ENCODE measurements at places on chromosomes 12 and 14.

GRCh38 chr12:110248096-110248447, 33.0 kb upstream of the ATP2A2 start:
- DNase-seq: peak; percentile 53

GRCh38 chr12:26622601-26623000, 210.4 kb downstream of the ITPR2 start:
- no peak for DNase-seq

DNA sequence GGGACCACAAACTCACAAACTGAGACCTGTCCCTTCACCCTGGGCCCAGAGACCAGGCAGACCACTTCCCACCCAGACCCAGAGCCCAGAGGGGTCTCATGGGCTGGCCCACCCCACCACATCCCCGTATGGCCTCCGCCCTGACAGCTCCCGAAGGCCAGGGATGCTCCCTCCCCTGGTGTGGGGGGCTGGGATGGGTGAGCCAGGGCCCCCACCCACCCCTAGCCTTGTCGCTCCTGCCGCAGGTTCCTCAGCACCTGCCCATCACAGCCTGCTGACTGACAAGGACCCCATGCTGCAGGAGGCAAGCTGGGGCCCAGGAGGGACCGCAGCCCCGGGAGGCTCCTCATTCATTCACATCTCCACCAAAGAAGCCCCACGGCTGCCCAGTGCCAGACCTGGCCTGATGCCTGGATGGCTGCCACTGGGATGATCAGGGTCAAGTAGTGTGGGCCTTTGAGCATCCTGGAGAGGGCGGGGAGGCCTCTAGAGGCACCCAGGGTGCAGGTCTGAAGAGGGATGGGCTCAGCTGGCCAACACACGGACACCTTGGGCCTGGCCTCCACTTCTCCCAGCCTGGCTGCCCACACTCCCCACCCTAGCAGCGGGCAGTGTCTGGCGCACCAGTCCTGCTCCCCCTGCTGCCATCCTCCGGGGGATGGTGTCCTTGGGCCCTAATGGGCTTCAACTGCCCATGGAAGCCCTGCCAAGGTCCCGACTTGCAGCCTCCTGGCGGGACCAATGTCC, 24.7 kb upstream of the GPR132 start:
- no peak for DNase-seq

DNA sequence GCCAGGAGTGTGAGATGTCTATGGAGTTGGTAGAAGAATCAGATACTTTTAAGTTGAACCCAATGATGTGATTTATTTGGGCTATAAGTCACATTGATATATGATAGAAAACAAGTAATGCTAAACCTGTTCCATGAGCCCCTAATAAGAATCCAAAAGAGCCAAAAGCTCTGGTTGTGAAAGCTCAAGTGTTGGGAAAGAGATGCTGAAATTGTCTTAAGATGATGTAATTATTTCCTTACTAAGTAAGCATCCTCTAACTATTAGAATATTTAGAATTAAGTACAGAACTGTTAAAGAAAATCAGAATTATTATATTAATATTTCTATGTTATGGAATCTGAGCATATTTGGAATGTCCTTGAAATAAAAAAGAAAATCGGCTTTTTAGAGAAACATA, 17.6 kb upstream of the SLC2A13 start:
- no peak for DNase-seq

DNA sequence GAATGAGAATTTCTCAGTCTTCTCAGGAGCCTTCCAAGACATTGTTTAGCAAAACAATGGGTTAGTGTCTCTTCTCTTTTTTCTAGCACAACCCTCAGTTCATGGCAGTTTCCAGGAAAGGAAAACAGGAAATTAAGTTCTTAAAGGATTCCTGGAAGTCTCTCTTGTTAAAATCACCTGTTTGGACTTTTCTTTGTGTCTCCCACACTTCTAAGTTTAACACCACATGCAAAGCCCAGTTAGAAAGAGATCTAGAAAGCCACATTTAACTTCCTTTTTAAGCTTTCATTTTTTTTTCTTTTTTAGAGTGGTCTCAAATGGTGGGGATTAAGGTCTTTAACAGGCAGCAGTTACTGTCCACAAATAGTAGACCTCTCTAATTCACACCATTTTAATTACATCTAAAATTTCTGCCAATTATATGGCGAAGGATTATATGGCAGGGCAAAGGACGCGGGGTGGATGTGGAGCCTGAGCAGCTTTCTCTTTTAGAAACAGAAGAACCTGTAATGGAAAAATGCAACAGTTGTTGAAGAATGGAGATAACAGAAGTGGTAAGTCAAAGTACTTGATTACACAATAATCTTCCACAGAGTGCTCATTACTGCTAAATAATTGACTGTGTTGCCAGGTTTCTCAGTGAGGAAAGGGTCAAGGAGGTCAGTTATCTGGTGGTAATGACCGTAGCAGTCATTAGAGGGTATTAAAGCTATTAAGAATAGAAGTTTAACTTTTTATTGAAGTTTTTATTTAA, 298.6 kb downstream of the AKAP6 start:
- no peak for DNase-seq

- peak; percentile 76 for DNase-seq
Measured at GRCh38 chr12:111181143-111181726, 187.7 kb downstream of the PHETA1 start.

DNA sequence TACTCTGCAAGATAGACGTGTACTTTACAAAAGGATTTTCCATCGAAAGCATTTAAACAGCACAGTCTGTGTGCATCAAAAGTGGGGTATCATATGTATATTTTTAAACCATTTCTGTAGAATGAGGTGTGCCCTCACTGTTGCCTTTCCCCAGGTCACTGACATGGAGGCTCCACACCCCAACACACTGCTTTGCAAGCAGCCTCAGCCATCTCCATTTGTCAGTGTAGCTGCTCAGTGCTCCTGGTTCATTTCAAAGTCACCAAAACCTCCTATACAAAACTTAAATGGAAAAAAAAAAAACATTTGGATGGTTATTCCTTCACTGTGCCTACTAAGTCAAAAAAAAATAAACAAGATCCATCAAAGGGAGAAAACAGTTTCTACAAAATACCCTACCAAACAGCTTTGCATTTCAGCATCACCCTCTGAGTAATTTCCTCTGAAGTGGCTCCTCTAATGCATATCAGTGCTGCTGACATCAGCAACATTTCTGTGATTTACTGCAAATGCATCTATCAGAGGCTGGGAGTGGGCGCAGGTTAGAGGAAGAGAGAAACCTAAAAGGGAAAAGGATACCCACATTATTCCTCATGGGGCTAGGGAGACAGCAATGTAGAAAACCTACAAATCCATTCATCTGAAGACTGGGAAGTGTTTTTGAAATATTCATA, 46.0 kb downstream of the KCNK10 start:
- no peak for DNase-seq

DNA sequence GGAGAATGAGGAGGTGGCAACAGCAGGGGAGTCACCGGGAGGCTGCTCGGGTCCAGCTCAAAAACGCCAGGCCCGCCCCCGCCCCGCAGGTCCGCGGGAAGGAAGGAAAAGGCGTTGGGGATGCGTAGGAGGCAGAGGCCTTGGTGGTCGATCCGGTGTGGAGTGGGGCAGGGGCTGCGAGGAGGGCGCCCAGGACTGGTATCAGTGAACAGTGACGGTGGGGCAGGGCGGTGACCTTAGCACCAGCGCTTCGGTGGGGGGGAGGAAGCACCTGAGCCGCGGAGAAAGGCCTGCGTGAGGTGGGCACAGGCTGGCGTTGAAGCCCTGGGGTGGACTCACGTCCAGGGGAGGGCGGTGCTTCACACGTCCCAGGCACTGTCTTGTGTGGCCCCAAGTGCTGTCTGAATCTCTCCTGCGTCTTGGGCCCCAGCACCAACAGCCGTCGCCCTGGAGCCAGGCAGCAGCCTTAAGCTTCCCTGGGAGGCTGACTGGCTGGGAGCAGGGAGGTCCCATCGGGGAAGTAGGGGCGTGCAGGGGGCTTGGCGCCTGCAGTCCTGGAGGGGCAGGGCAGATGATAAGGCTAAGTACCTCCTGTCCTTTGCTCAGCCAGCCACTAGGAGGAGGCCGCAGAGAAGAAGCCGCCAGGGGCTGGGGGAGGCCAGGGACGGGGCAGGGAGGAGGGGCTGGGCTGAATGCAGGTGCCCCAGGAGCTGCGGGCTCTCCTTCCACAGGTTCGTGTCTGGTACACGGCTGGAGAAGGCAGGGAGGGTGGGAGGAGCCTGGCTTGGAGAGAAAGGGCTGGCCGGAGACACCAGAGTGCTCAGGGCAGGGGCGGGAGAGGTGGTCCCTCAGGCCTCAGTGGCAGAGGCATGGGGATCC, 26.5 kb downstream of the ZBTB42 start:
- DNase-seq: no peak

DNA sequence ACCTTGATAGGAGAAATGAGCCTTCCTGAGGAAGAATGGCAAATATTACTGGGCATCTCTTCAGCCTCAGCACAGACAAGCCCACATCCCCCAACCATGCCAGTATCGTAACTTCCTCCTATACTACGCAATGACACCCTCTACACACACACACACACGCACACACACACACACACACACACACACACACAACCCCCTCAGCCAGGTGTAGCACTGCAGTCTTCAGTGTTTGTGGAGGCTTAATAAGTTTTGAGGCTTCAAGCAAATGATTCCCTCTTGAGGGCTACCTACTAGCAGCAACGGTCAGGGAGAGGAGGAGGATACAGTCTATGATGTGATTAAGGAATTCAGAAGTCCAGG, 1.6 kb downstream of the DGKA start:
- DNase-seq: no peak

DNA sequence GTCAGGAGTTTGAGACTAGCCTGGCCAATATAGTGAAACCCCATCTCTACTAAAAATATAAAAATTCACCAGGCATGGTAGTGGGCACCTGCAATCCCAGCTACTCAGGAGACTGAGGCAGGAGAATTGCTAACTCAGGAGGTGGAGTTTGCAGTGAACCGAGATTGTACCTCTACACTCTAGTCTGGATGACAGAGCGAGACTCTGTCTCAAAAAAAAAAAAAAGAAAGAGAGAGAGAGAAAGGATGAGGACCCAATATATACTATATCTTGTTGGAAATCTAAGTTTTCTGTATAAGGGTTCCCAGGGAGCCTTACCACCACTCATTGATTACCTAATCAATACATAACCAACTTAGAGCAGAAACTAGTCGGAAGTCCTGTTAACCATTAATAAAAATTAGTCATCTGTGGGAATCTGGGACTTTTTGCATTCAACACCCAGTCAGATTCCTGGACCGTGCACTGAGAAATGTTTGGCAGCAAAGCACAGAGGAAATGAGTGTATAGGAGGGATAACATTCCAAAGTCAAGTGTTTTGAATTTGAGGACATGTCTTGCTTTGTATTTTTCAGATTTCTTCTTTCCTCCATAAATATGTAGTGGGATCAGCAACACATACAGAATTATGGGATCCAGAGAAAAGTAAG, 44.8 kb upstream of the NR2C1 start:
- DNase-seq: no peak

DNA sequence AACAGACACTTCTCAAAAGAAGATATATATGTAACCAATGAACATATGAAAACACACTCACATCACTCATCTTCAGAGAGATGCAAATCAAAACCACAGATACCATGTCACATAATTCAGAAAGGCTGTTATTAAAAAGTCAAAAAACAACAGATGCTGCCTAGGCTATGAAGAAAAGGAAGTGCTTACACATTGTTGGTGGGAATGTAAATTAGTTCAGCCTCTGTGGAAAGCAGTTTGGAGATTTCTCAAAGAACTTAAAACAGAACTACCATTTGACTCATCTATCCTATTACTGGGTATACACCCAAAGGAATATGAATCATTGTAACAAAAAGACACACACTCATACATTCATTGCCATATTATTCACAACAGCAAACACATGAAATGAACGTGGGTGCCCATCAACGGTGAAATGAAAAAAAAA, 35.1 kb downstream of the EIF2S3B start:
- no peak for DNase-seq

DNA sequence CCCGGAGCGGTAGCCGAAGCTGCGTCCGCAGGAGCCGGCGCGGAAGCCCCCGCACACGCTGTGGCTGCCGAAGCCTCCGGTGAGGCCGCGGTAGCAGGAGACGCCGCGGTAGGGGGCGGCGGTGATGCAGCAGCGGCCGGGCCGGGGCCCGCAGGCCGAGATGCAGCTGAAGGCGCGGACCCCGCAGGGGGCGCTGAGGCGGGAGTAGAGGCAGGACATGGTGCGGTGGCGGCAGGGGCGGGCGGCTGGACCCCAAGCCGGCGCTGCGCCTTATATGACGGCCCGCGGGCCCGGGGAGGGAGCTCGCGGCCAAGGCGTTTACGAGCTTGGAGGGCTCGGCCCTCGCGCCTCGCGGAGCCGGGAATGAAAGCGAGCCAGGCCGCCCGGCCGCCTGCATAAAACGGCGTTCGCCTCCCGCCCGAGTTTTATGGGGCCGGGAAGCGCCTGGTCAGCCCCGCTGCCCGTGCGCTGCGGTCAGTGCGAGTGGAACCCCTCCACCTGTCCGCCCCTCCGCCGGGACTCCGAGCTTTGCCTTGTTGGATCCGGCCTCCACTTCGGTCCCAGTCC, 16.0 kb upstream of the KRT86 start:
- no peak for DNase-seq

- DNase-seq: no peak
Measured at GRCh38 chr12:54437243-54437642, 18.2 kb upstream of the ITGA5 start.

- DNase-seq: no peak
Measured at GRCh38 chr14:52244997-52245396, 22.5 kb upstream of the PTGDR start.

- no peak for DNase-seq
Measured at GRCh38 chr12:116360579-116361413, 83.3 kb upstream of the MED13L start.

DNA sequence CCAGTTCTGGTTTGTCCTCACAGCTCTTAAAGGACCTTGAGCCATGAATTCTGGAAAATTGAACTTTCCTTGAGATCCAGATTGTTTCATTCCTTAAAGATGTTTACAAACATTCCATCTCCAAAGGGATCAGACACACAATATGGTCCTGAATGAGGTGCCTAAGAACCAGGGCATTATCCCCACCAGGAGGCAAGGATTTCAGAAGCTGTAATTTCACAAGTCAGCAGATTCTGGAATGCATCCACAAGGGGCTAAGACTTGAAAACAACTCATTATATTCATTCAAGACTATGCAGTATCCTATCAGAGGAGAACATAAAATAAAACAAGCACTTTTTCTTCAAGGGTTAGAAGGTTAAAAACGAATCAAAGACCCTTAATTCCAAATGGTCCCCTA, 15.1 kb downstream of the KCNH5 start:
- DNase-seq: no peak

GRCh38 chr12:71656740-71657139, 6.9 kb downstream of the ZFC3H1 start:
- no peak for DNase-seq

DNA sequence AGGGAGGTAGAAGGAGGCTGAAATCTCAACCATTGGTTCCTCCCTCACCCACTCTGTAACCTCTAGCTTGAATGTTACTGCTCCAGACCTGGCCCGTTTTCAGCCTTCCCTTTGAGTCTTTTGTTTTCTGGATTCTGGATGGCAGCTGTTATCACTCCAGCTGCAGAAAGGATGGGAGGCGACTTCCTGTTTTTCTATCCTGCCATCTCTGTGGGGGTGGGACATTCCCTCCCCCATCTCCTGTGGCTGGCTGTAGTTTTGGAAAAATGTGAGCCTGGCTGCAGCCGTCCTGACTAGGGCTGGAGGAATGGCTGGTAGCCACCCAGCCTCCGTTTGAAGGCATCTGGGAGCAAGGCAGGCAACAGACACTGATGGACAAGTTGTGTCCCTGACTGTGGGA, 2.9 kb upstream of the PPFIBP1 start:
- no peak for DNase-seq

Measured in ureter (tissue), 1 donor.